ENCODE measurements at places on chromosomes 13 and 19. TPM values are rescaled to one million over a fixed set of nuclear protein-coding genes. Genes with fewer than 3 reads are reported as not detected.

FAM216B gene
- total RNA-seq: not detected

ZNF566 gene
- total RNA-seq: 1.8 TPM

SLC25A41 gene
- total RNA-seq: not detected

PTGER1 gene
- not detected for total RNA-seq

CKM gene
- not detected for total RNA-seq

ZNF845 gene
- 11.8 TPM for total RNA-seq

TMEM86B gene
- 0.16 TPM for total RNA-seq

TEX29 gene
- total RNA-seq: not detected
